Activated T-helper 1 cell treated with anti-CD3 and anti-CD28 coated beads, Interleukin-12 subunit alpha, Interleukin-12 subunit beta, Interleukin-2, Interleukin-4 antibody, amounts not matched to agents 30 ng/mL and 10 ng/mL and 1 ng/mL, durations not matched to agents 14 hours and 24 hours and 36 hours (primary cell): ENCODE measurements at places on chromosomes 7 and 10. TPM values are rescaled to one million over a fixed set of nuclear protein-coding genes. Genes with fewer than 3 reads are reported as not detected.

Gene FBXL15
- total RNA-seq, result 14.5 and 18.5 TPM in 2 replicates

Gene OR2A5
- not detected in 2 replicates for total RNA-seq

Gene IMMP2L
- 11.3 and 16.0 TPM in 2 replicates for total RNA-seq

Gene PLXNA4
- total RNA-seq, result 0.13 and 0.15 TPM in 2 replicates

Gene MMP21
- total RNA-seq, result not detected in 2 replicates

Gene FAM221A
- 9.4 and 9.9 TPM in 2 replicates for total RNA-seq

Gene STEAP1B
- total RNA-seq, result 0.16 TPM in 1 of 2 replicates, not detected in the other

Gene ABCC2
- 0.83 and 1.3 TPM in 2 replicates for total RNA-seq

Gene IGF2BP3
- 2.5 and 2.7 TPM in 2 replicates for total RNA-seq
